Activated T-cell treated with anti-CD3 and anti-CD28 coated beads, Interleukin-2, amount 50 U/mL, for 72 hours (primary cell): ENCODE measurements at places on chromosomes 6 and 20. TPM values are rescaled to one million over a fixed set of nuclear protein-coding genes. Genes with fewer than 3 reads are reported as not detected.

The AIG1 gene
- total RNA-seq, result 23.8 TPM

The TCF15 gene
- total RNA-seq, result not detected

The RAET1L gene
- total RNA-seq, result not detected

The SAPCD1 gene
- 15.7 TPM for total RNA-seq

The B3GALT4 gene
- 10.1 TPM for total RNA-seq

The FRMD1 gene
- 0.09 TPM for total RNA-seq

The TAGAP gene
- total RNA-seq, result 34.6 TPM

The ABHD16B gene
- not detected for total RNA-seq

The PSORS1C2 gene
- total RNA-seq, result not detected

The LAMA2 gene
- 0.05 TPM for total RNA-seq

The HLA-DPB1 gene
- 20.9 TPM for total RNA-seq

The LPIN3 gene
- total RNA-seq, result 2.5 TPM

The SYCP2 gene
- 11.9 TPM for total RNA-seq

The CST2 gene
- not detected for total RNA-seq

The ESR1 gene
- total RNA-seq, result 1.3 TPM

The LAMP5 gene
- total RNA-seq, result not detected

The EDN3 gene
- total RNA-seq, result not detected

The DDO gene
- total RNA-seq, result not detected

The FOXS1 gene
- total RNA-seq, result not detected

The TFAP2D gene
- total RNA-seq, result not detected

The ARMC12 gene
- 5.2 TPM for total RNA-seq

The MATN4 gene
- total RNA-seq, result 3.5 TPM

The OPRL1 gene
- total RNA-seq, result 1.7 TPM

The FLRT3 gene
- total RNA-seq, result not detected

The BHLHE23 gene
- not detected for total RNA-seq
